ENCODE measurements at places on chromosomes 4 and X.

DNA sequence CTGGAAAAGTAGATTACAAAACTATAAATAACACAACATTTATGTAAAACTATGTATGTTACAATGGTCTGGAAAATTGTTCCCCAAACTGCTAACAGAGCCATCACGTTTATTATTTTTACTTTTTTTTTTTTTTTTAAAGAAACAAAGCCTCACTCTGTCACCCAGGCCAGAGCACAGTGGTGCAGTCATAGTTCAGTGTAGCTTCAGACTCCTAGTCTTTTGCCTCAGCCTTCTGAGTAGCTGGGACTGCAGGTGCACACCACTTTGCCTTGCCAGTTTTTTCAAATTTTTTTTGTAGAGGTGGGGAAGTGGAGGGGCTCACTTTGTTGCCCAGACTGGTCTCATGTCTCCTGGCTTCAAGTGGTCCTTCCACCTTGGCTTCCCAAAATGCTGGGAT, 180.1 kb upstream of the SPRY1 start:
- DNase-seq, result no peak

GRCh38 chrX:42119076-42119475, 195.7 kb upstream of the CASK start:
- no peak for DNase-seq

DNA sequence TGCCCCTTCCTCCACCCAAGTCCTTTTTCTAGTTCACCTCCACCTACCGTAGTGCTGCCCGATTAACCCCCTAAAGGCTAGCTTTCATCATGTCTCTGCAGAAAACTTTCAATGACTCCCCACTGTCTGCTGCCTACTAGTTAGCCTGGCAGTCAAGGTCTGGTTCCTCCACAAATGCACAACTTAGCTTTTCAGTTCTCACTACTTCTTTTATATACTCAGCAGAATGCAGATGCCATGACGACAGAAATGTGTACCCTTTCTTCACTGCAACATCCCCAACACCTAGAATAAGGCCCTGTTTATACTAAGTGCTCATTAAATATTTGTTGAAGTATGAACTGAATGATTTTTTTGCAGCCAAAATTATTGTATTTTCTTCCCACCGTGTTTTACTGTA, 30.9 kb upstream of the RASGEF1B start:
- DNase-seq, result no peak

DNA sequence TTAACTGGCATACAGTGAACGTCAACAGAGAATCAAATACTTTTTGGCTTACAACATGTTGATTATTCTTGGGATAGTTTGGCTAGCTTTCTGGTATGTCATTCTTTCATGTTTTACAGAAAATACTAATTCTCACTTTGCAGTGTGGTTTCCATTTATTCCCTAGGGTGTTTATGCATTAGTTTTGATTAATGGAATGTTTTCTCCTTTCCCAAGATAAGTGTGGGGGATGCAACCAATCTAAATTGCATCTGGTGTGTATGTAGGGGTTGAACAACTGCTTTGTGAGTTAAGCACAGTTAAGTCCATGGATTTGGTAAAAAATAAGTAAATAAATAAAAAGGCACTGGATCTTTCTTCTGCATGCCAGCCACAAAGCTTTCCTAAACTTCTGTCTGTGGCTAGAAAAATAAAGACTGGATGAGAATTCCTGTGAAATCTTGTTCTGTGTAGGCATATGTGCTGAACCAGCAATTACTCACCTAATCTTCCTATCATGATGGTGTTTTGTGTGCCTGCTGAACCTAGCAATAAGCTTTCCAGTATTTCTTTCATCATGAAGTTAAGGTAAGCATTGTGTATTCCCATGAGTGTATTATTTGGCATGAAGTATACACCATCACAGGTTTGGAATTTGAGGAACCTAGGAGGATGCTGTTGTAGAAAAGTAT, 50.6 kb upstream of the TENM3 start:
- DNase-seq, result no peak

DNA sequence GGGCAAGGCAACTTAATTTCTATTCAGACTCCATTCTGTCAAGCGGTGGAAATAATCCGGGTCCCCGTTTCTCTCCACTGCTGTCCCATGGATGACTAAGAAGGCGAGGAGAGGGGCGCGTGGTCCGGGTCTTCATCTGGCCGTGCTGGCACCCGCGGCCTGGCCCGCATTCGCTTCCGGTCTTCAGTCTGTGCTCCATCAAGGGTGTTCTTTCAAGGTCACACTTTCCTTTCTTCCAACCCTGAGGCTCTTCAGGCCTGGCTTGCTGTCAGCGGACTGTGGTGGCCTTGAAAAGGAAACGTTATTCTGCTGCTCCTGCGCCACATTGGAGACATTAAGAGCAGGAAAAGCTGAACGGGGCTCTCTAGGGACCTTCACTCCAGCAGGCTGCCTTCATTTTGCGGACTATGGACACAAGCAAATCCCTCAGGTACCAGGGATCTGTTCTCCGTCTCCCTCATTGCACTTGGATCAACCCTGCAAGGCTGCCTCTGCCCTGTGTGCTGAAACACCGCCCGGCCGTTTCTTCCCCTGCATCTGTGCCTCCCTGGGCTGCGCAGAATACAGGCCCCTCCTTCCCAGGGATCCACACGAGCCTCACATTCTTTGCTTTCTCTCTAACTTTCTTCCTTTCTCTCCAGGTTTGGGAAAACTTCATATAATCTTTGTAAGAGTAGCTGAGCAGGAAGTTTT, 5.7 kb upstream of the SLC25A4 start:
- DNase-seq, result no peak

GRCh38 chr4:6571608-6572007, 3.4 kb upstream of the MAN2B2 start:
- no peak for DNase-seq

DNA sequence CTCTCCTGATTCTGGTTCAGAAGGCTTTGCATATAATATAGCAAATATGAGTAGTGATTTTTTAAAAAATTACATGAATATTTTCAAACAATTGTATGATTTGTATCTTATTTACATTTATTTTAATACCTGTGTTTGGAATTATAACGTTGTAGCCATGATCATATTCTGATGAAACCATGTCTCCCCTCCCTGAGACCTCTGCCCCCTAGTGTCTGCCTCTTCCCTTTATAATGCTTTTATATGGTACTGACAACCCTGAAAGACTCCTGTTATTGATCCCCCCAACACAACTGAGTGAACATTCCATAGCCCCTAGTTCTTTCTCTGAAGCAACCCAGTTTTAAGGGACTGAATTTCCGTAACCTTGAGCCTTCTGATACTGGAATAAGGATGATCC, 187.4 kb downstream of the SOX3 start:
- no peak for DNase-seq

DNA sequence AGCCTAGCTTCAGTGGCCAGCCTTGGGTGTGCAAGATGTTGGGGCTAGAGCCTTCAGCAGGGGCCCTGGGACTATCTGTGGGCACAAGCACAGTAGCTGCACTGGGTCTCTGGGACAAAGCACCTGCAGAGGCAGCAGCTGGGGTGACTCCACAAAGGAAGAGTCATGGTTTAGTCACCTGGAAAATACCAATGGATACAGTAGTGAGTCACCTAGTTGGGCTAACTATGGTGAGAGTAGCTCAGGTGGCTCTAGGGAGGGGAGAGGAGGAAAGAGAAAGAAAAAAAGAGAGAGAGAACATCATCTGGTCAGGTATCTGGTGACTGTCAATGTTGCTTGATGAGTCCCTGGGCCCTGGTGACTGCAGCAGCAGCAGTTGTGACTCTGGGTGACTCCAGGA, 72.9 kb upstream of the SPIN4 start:
- DNase-seq, result no peak

DNA sequence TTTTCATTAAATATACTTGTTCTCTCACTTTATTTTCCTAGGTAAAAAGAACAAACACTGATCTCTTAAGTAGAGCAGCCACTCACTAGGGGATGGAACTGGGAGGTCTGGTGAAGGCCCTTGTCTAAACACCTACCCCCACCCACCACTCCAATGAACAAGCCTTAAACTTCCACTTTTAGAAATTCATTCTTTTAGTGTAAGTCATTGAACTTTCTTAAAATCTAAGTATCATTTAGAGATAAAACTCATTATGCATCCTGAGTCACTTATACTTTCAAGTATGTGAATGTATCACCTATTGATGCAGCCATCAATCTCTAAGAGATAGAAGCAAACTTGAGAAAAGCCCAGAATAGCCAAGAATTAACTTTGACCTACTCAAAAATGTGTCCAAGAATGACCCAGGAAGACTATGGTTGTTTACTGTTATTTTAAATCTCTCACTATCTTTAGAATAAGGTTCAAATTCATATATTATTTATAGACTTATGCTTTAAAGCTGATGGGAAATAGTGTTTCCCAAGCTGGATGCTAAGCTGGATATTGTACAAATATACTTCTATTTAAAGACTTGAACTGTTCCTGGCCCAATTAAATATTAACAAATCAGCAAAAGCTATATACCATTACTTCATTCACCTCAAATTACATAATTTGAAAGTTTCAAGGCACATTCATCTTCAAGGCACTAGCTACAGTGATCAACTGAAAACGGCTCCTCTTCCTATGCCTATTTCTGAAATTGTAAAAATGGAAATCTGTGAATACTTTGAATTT, 49.5 kb downstream of the CAMK2D start:
- DNase-seq, result no peak

DNA sequence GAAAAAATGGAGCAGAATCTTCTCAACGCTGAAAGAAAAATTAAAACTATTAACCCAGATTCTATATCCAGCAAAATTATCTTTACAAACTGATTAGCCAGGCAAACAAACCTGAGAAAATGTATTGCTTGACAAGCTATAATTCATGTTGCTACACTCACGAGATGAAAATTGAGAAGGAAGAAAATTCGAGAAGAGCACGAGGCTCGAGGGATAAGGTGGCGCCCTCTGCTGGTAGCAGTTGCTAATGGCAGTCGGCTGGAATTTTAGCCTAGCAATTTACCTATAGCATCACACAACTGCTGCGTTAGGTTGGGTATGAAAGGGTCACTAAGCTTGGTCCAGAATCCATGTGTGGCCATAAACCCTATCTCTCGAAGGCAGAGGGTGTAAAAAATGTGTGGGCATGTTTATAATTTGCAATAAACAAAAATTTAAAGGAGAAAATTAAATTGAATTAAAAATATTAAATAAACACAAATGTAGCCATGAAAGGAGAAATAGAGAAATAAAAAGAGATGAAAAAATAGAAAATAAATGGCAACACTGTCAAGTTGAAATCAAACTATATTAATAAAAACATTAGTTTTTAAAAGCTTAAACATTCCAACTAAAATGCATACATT, 126.6 kb downstream of the PPP4R3C start:
- peak; percentile 19 for DNase-seq

DNA sequence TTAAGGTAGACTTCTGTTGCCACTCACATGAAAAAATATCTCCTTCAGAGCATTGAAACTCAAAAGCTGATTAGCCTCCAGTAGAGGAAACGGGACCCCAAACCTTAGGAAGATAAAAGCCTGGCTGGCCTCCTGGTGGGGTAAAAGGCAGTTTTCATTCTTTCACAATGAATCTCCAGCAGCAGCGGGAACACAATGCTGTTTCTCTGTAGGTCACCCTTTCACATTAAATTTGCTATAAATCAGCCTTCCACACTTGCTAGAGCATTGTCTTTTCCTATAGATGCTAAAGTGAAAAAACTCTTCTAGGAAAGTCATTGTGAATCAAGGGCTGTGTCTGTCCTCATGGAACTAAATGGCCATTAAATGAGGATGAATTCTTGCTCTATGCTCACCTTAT, 207.3 kb upstream of the MAGEB2 start:
- DNase-seq, result no peak

GRCh38 chrX:9873952-9874351, 87.7 kb downstream of the SHROOM2 start:
- peak; percentile 44 for DNase-seq

- no peak for DNase-seq
Measured at GRCh38 chr4:121239951-121240350, 75.8 kb upstream of the TNIP3 start.

DNA sequence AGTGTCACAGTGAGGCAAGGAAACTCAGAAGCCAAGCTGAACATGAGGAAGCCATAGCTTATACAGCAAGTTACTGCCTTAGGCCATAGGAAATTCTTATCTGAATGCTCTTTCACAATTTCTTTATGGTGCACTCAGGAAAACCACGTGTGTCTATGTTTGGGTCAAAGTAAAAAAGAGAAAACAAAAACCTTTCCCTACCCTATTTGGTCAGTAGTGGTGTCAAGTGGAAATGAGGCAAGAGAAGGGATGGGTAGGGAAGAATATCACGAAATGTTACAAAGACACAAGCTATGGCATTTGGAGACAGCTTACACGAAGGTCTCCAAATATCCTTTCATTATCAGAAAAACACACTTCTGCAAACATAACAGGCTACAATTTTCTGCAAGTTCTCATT, 83.4 kb upstream of the INPP4B start:
- DNase-seq, result no peak

- no peak for DNase-seq
Measured at GRCh38 chrX:45614853-45615252, 414.2 kb upstream of the DIPK2B start.

DNA sequence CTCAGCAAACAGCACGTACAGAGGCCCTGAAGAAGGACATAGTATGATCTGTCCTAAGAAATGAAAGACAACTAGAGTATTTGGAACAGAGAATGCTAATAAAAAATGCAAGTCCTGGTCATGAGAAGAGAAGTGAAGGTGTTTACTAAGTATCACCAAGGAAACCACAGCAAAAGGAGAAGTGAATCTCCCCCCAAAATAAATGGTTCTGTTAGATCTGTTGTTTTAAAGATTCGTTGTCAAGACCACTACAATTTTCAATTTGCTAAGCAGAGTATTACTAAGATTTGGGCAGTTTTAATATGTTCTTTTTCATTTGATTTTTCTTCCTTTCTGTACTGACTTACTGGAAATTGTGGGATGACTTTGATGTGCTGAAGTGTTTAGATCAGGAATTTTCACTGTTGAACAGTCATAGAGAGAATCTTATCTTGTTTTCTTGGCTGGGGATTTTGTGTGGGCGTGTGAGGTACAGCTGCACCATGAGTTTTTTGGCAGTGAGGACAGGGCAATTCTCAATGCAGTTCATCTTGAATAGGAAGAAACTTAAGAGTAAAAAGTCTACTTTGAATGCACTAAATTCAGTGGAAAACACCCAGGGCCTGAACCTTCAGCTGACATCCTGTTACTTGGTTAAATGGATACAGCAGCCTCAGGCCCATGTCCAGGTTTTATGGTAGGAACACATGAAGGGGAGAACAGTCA, 132.2 kb downstream of the STIM2 start:
- DNase-seq, result peak; percentile 34

- no peak for DNase-seq
Measured at GRCh38 chr4:75189711-75190335, 256.9 kb downstream of the PARM1 start.

GRCh38 chrX:136344320-136344719, 43.6 kb downstream of the ADGRG4 start:
- DNase-seq, result no peak

DNA sequence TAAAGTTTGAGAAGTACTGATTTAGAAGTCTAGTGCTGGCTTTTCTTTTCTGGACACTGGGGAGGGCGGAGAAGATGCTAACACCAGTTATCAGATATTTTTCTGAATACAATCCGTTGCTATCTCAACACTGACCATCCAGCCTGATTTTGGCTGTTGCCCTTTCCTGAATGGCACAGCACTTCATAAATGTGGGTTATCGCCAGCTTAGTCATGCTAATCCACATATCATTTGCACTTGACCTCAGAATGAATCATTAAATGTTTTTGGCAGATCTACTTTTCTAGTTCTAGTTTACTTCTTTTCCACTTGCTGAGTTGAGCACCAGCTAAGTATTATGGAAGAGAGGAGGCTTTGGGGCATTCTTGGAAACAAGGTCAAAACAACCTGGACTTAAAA, 60.8 kb upstream of the ESX1 start:
- DNase-seq, result no peak
